Cardiac fibroblast (primary cell): ENCODE measurements at places on chromosomes 5 and 9.

DNA sequence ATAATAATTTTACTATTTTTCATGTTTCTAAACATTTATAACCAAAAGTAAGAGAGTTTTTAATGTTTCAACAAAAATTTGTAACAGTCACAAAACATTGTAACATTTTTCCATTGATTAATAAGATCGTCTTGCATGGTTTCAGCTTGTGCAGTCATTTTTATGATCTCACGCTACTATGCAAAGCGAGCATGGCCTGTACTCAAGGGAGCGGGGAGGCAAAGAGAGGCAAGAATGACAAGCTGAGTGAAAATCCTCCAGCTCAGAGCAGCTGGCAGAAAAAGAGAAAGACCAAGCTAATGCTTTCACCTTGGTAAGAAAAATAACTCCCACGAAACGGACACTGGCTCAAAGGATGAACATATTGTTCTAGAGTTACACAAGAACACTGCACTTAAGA is 90.0 kb upstream of the SV2C start:
- DNase-seq = no peak

DNA sequence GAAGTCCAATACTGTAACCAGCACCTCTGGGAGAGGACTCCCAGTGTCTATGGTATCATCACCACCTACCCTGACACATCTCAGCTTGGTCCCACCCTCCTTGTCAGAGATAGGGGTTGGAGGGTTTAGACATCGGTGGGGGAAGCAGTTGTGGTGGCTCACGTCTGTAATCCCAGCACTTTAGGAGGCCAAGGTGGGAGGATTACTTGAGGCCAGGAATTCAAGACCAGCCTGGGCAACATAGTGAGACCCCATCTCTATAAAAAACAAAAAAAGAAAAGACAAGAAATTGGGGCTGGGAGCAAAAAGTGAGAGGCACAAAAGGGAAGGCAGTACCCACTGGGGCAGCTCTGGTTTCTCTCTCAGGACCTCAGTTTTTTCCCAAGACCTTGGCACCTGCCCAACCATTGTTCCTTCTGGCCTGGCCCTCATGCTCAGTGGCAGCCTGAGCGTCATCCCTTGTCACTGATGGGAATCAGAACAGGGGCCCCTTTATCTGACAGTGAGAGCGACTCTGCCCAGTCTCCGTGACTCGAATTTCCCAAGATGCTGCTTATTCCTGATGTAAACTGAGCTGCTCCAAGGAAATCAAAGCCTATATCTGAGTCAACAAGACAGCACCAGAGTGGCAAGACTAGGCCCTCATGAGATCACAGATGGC is 80.5 kb upstream of the HSPA9 start:
- DNase-seq = peak; percentile 46

DNA sequence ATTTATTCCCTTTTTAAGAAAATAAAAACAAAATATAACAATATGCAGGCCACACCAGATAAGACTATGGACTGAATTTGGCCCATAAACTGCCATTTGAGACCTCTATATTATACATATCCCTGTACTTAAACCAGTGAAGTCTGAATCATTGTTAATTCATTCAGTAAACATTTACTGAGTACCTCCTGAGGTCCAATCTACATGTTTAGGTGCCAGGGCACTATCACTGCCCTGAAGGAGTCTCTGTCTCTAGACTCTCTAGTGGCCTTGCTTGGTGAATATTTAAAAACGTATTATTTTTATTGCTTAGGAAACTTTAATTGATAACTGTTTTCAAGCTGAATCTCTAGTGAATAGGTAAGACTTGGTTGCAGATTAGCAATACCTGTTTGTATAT is 74.7 kb upstream of the ELL2 start:
- no peak for DNase-seq

- no peak for DNase-seq
Measured at GRCh38 chr9:97907632-97908031, 14.7 kb downstream of the TRMO start.

GRCh38 chr9:15935661-15936305 is 382.9 kb downstream of the CCDC171 start:
- DNase-seq = peak; percentile 1
